ENCODE measurements at places on chromosomes 3 and 15. TPM values are rescaled to one million over a fixed set of nuclear protein-coding genes. Genes with fewer than 3 reads are reported as not detected.
A peak's percentile ranks its signal among the peaks of the same experiment; 100 is the strongest.

The LINGO1 gene
- total RNA-seq: 42.6 TPM

The SLC12A1 gene
- total RNA-seq: 0.04 TPM

The AADACL2 gene
- not detected for total RNA-seq

The CASR gene
- 0.02 TPM for total RNA-seq

DNA sequence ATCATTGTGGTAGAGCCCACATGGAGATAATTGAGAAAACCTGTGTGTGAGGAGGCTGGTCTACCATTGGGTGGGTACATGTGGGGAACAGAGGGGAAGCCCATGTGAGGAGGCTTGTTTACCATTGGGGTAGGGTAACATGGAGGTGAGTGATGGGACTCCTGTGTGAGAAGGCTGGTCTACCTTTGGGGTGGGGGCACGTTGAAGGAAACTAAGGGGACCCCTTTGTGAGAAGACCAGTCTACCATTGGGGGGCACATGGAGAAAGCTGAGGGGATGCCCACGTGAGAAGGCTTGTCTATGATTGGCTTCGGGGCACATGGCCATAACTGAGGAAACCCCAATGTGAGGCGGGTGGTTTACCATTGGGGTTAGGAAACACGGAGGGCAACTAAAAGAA, 158.5 kb downstream of the FBLN2 start:
- DNase-seq: peak; percentile 5

DNA sequence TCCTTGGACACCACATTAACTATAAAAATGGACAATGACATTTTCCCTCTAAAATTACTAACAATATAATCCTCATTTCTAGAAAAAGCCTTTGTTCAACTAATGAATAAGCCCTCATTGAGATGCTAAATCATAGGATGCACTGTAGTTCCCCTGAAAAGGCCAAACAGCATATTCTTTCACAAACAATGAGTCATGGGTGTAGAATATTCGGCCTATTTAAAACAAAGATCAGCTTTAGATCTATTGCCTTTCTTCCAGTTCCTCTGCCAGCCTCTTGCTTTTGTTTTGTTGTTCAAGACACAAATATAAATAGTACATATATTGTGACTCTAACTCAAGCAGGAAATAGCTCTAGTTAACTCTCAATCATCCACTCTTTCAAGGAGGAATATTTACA, 82.5 kb downstream of the ADAM10 start:
- no peak for DNase-seq

GRCh38 chr3:131349946-131350347, 31.6 kb upstream of the NUDT16 start:
- DNase-seq: no peak

DNA sequence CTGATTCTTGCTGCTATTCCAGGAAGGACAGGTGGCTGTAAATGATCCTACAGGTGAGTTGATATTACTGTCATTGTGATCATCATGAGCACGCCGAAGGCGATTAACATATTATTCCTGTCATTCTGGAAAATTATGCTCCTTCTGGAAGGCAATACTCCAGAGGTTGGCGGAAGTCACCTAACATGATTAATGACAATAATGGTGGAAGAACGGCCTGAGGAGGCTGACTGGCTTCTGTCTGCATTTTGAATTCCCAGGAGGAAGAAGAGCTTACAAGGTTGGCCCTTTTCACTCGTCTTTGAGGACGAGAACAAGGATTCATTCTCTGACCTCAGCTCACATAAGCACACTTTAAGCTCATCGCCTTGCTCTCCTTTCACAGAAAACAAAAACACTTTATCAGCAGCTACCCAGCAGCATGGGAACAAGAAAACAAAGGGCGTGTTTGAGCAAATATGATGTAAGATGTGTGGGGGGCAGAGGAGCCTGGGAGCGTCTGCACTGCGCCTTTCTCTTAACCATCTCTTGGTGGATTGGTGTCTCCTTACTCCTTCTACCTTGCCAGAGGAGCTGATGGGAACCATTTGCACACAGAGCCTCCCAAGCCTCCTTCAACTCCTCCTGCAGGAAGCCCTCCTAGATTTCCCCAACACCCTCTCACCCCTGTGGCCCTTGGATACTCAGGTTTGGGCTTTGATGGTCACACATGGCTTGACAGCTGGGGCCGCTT, 23.0 kb downstream of the ACSBG1 start:
- no peak for DNase-seq
